ENCODE measurements at places on chromosomes 6 and 20.

- no peak for DNase-seq
Observed at GRCh38 chr20:33010133-33010504, 2.6 kb downstream of the BPIFB2 start.

GRCh38 chr6:158312672-158313397, 570 bp downstream of the TULP4 start:
- no peak for DNase-seq

DNA sequence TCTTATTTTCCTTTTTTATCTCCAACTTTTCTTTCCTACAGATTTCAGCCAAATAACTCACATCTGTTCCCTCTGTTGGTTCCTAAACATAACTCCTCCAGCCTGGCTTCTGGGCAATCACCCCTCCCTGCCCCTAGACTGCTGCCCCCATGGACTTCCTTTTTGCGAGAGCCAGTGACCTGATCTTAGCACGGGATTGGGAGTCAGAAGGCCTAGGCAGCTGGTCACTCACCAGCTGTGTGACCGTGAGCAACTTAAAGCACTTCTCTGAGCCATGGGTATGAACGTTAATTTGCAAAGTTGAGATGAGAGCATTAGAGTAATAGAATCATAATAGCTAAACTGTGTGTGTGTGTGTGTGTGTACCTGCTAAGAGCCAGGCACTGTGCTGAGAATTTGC, 4.5 kb upstream of the MMP9 start:
- no peak for DNase-seq

DNA sequence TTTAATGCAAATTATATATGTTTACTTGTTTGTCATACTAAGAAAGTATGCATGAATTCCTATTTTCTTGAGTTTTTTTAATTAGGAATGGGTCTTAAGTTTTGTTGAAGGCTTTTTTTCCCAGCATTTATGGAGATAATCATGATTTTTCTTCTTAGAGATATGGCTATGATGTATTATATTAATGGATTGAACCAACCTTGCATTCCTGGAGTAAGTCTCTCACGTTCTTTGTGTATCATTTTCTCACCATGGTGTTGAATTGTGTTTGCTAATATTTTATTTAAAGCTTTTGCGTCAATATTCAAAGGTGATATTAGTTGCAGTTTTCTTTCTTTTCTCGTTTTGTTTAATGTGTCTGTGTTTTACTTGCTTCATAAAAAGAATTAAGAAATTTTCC, 48.4 kb upstream of the SLC35D3 start:
- DNase-seq: no peak

GRCh38 chr20:47677635-47678453, 107.4 kb downstream of the SULF2 start:
- no peak for DNase-seq

- DNase-seq: no peak
Observed at GRCh38 chr20:53736757-53737395, 143.2 kb upstream of the ZNF217 start.

All from right renal cortex interstitium (tissue), 3 donors.